Progenitor cell of endocrine pancreas (in vitro differentiated cells): ENCODE measurements at places on chromosomes 2 and 18. TPM values are rescaled to one million over a fixed set of nuclear protein-coding genes. Genes with fewer than 3 reads are reported as not detected.

DNA sequence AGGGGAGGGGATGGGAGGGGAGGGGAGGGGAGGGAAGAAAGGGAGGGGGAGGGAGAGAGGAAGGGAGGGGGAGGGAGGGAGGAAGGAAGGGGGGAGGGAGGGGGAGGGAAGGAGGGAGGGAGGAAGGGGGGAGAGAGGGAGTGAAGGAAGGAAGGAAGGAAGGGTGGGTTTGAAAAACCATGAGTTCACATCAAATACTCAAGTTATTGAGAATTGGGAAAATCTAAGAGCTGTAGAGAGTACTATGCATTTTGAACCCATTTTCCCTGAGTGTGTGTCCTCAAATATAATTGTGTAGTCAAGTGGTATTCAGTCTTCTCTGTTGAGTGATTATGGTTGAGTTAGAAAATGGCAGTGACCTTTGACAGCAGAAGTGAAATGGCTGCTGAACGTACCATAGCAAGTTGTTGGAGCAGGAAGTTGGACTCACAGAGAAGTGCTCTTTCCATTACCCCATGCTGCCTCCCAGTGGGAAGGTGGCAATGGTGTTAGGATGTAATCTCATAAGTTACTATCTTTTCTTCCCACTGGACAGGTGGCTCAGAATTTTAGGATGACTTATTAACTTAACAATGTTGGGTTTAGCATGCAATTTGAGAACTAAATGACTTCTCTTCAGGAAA is 214.6 kb downstream of the SETBP1 start:
- DNase-seq: no peak

GRCh38 chr2:45664635-45665261 is 13.3 kb downstream of the PRKCE start:
- no peak for DNase-seq

DNA sequence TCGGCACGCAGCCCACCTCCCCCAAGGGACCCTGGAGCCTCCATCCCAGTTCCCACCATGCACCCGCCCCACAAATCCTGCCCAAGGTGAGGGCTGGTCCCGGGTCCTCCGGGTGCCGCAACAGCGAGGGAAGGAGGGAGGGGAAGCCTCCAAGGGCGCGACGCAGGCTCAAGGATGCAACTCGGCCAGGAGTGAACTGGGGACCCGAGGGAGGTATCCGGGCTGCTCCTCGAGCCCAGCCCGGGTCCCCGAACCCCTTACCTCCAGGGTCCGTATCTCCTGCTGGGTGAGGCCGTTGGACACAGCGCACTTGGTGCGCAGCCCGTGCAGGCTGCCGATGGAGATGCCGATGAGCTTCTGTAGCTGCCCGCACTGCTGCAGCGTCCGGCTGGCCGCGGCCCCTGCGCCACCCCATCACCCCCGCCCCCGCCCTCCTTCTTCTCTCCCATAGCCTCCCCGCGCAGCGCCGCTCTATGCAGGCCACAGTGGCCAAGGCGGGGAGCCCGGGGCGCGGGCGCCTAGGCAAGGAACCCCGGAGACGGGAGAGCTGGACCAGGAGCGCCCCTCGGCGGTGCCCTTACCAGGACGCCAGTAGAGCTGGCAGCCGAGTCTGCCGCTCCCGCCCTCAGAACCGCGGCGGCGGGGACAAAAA is 124.1 kb downstream of the ANKRD30BL start:
- peak; percentile 43 for DNase-seq

Gene DSG4
- total RNA-seq: not detected in 2 replicates

- no peak for DNase-seq
Measured at GRCh38 chr2:49845671-49846070, 691.4 kb upstream of the FSHR start.

- DNase-seq: no peak
Measured at GRCh38 chr2:16129716-16130540, 189.6 kb downstream of the MYCN start.

DNA sequence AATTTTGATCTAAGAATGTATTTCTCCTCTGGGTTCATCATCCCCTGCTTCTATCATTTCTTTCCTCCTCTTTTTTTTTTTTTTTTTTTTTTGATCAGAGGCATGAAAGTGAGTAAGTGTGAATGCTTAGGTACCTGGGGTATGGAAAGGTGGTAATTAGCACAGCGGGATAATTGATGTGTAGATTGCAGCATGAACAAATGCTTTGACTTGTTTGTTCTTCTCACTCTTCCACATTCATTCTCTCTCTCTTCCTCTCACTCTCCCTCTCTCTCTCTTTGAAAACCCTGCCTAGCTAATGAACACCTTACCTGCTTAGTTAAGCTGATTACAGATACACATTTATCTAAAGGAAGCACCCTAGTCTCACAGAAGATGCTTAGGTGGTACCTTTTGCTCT is 74.7 kb downstream of the ZEB2 start:
- no peak for DNase-seq
